Activated CD8-positive, alpha-beta T cell treated with anti-CD3 and anti-CD28 coated beads for 36 hours (primary cell): ENCODE measurements at places on chromosomes 4 and X. TPM values are rescaled to one million over a fixed set of nuclear protein-coding genes. Genes with fewer than 3 reads are reported as not detected.

The TEX13C gene
- not detected for total RNA-seq

- H3K4me3 ChIP-seq, result no peak overlapping the region
- peaks cover 2% of the 10 kb centered on the region for H3K36me3 ChIP-seq
- DNase-seq, result no peak
- H3K4me1 ChIP-seq, result peaks cover 16% of the 10 kb centered on the region
- H3K27ac ChIP-seq, result no peak overlapping the region
- no peaks in the 10 kb centered on the region for H3K27me3 ChIP-seq
These were observed 131.9 kb downstream of the REELD1 start for GRCh38 chr4:146346276-146346675.

GRCh38 chrX:19720236-19720635 lies 167.2 kb downstream of the SH3KBP1 start:
- no peak for DNase-seq
- no peaks in the 10 kb centered on the region for H3K27me3 ChIP-seq
- peaks cover 53% of the 10 kb centered on the region for H3K4me1 ChIP-seq

DNA sequence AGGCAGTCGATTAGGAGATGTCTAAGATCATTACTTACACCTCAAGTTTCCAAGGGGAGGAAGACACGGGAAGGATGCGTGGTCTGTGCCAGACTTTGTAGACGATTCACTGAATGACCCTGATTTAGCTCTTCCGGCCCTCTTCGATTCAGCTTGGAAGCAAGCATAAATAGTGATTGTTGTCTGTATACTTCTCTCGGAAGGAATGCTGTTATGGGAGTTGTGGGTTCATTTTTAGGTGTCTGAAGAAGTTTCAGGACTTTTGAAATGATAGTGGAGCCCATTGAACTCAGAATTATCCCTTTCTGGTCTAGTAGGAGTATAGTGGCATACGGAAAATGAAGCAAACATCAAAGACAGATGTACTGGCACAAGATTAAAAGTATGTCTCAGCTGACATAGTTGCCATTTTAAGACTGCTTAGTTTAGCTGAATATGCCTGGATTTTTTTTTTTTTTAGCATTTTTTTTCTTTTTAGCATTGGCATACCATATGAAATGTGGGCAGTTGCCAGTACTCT lies 1.0 kb upstream of the ANKRD17 start:
- peak overlapping the region; percentile 97 for H3K4me3 ChIP-seq
- peak overlapping the region; percentile 100 for H3K27ac ChIP-seq
- H3K36me3 ChIP-seq, result peaks cover 31% of the 10 kb centered on the region
- peaks cover 51% of the 10 kb centered on the region for H3K4me1 ChIP-seq
- DNase-seq, result peak; percentile 22
- H3K27me3 ChIP-seq, result no peaks in the 10 kb centered on the region

The FGF5 gene
- total RNA-seq, result not detected

The C4orf51 gene
- total RNA-seq, result not detected

GRCh38 chr4:56311299-56311975 lies 75.9 kb downstream of the AASDH start:
- H3K4me1 ChIP-seq, result no peaks in the 10 kb centered on the region
- DNase-seq, result no peak
- H3K4me3 ChIP-seq, result no peak overlapping the region
- no peak overlapping the region for H3K27ac ChIP-seq
- H3K27me3 ChIP-seq, result no peaks in the 10 kb centered on the region

DNA sequence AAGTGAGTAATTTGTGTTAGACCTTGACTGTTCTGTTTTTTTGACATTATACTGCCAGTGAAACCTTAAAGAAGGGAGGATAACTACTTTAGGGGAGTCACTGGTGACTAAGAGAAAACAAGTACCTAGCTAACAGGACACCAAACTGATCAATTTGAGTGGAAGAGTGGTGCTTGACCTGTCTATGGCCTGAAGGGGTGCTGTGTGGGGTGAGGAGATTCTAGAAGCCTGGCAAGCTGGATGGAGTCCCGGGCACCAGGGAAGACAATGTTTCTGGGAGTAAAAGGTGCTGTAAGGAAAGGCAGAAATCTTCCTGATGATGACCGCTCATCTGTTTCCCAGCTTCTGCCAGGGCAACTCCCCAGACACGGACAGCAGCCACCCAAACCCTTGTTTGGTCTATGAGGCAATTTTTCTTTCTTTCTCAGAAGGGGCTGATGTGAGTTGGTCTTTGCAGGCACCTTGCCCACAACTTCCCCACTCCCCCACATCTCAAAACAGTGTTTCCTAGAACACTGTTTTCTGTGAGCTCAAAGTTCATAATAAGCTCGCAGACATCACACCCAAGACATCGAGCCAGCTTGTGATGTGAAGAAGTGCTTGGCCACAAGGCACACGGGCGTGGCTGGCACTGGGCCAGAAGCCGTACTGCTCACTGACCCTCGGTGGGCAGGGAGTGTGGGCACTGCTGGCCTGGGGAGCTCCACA lies 4.6 kb downstream of the TXK start:
- H3K27me3 ChIP-seq, result no peaks in the 10 kb centered on the region
- peak overlapping the region; percentile 90 for H3K4me3 ChIP-seq
- peaks cover 47% of the 10 kb centered on the region for H3K36me3 ChIP-seq
- peaks cover 80% of the 10 kb centered on the region for H3K4me1 ChIP-seq

The BEX1 gene
- 0.38 TPM for total RNA-seq

GRCh38 chrX:119635799-119636198 lies 29.6 kb upstream of the NKRF start:
- no peak for DNase-seq
- no peak overlapping the region for H3K4me3 ChIP-seq
- no peaks in the 10 kb centered on the region for H3K27me3 ChIP-seq

- H3K4me3 ChIP-seq, result no peak within 1 kb of the TSS
- DNase-seq, result peak; percentile 32
- H3K27me3 ChIP-seq, result peaks cover 30% of the 10 kb centered on the region
- H3K4me1 ChIP-seq, result no peaks in the 10 kb centered on the region
These were observed at the start of gene GRIA2 for GRCh38 chr4:157220371-157220881. TSS of gene GRIA2 (plus strand) at chr4:157220728. CDS start at chr4:157221043, 315 bp downstream.

The ETDA gene
- total RNA-seq, result not detected

DNA sequence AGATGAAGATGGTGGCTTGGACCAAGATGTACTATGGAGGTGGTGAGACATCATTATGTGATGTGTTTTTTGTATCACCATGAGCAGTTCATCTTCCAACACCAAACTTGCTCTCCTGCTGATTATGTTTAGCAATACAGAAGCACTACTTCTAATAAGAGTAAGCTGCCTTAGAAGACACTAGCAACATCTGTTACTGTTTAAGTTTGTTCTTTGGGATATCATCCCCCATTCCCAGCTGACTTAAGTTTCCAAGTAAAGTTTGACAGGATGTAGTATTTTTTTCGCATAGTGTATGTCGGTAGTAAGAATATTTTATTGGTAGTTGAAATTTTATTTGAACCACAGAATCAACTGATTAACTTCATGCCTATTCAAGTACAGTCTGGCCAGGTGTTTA lies 123.5 kb upstream of the BMPR1B start:
- no peaks in the 10 kb centered on the region for H3K27me3 ChIP-seq
- H3K4me1 ChIP-seq, result no peaks in the 10 kb centered on the region
- H3K4me3 ChIP-seq, result no peak overlapping the region

DNA sequence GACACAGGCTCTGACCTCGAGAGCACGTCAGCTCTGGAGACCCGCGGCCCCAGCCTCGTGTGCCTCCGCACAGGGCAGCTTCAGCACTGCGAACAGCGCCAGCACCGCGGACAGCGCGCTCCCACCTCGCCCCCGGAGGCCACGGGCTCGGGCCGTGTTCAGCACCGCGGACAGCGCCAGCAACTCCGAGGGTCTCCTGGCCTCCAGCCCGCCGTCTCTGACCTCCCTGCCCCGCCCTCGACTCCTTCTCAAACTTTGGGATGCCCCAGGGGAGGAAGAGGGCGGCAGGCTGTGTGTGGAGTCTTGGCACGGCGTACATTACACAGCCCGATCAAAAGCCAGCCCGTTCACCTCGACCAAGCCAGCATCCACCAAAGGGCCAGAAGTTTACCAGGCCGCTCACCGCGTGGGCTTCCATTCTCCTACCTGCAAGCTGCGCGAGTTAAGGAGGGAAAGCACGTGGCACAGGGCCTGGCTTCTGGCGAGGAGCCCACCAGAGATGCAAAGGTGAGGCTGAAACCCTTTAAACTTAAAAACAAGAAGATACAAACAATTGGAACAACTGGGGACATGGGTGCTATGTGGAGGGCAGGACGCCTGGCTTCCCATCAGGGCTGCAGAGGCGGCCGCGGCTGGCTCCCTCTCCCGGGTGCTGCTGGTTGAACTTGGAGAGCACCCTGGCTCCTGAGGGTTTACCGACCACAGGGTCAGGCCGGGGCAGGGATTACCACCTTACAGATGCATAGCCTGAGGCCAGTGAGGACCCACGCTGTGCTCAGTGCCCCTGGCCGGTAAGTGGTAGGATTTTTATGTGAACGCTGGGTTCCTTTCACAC lies 4.5 kb upstream of the NKX1-1 start:
- no peaks in the 10 kb centered on the region for H3K36me3 ChIP-seq
- H3K27me3 ChIP-seq, result peaks cover 59% of the 10 kb centered on the region
- peak; percentile 72 for DNase-seq
- peaks cover 6% of the 10 kb centered on the region for H3K4me1 ChIP-seq
- H3K27ac ChIP-seq, result no peak overlapping the region

The ARAF gene
- total RNA-seq, result 60.9 TPM

The CT83 gene
- not detected for total RNA-seq

GRCh38 chr4:575281-576141 lies 584 bp downstream of the TMEM271 start:
- H3K27me3 ChIP-seq, result peaks cover 58% of the 10 kb centered on the region
- DNase-seq, result peak; percentile 21
- no peak overlapping the region for H3K4me3 ChIP-seq
- H3K4me1 ChIP-seq, result peaks cover 4% of the 10 kb centered on the region
- no peak overlapping the region for H3K27ac ChIP-seq

DNA sequence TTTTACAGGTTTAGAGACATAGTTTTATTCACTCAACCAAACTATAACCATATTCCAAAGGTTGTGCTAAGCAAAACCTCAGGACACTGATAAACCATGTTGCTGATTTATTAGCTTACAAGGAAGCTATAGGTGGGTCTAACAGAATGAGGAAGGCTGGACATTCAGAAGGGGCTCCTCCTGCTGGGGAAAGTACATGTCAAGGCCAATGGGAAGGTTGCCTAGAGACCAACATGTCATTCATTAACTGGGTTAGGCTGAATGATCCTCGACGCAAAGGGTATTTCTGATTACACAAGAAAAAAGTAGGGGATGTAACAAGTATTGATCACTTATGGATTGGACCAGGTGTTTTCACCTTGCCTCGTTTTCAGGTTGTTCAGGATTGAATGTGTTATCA lies 30.3 kb downstream of the SLC10A6 start:
- no peak overlapping the region for H3K27ac ChIP-seq
- no peaks in the 10 kb centered on the region for H3K4me1 ChIP-seq
- no peaks in the 10 kb centered on the region for H3K27me3 ChIP-seq
- H3K4me3 ChIP-seq, result no peak overlapping the region
- no peaks in the 10 kb centered on the region for H3K36me3 ChIP-seq
- no peak for DNase-seq

- DNase-seq, result no peak
- H3K27ac ChIP-seq, result no peak overlapping the region
- H3K27me3 ChIP-seq, result no peaks in the 10 kb centered on the region
- H3K4me1 ChIP-seq, result no peaks in the 10 kb centered on the region
These were observed 106.8 kb upstream of the MAGEA10 start for GRCh38 chrX:152245213-152245612.

DNA sequence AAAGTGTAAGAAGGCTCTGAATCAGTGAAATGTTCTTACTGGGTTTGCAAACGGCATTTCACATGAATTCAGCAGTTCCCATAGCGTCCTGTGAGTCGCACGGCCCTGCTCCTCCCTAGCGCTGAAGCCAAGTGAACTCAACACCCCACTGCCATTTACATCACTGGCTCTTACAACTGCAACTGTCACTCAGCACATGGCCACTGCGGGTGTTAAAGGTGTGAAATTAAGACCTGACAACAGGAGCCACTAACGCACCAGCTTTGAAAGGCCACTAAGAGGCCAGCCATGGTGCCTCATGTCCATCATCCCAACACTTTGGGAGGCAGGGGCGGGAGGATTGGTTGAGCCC lies 31.7 kb downstream of the RNF212 start:
- H3K27ac ChIP-seq, result no peak overlapping the region
- no peaks in the 10 kb centered on the region for H3K36me3 ChIP-seq
- no peak overlapping the region for H3K4me3 ChIP-seq

The PRSS12 gene
- total RNA-seq, result not detected

DNA sequence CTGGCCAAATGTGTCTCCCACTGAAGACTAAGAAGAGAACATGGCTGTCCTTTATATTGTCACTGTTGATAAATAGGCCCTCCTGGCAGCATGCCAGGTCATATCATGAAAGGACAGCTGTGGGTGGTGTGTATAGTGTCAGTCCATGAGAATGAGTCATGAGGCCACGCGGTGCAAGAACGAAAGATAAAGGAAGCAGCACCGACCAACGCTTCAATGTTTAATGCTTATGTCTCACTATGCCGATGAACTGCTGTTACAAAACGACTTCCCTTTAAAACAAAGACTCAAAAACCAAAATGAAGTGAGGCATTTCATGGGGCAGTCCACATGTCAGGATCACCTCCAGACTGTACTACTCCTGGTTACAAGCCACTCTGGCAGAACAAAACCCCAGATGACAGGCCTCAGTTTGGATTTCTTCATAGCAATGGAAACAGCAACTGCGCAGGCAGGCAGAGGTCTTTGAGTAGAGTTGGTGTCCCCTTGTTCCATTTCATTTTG lies 5.2 kb upstream of the TCEANC start:
- H3K27ac ChIP-seq, result peak overlapping the region; percentile 90
- no peaks in the 10 kb centered on the region for H3K36me3 ChIP-seq
- peak; percentile 91 for DNase-seq
- peaks cover 26% of the 10 kb centered on the region for H3K4me1 ChIP-seq

DNA sequence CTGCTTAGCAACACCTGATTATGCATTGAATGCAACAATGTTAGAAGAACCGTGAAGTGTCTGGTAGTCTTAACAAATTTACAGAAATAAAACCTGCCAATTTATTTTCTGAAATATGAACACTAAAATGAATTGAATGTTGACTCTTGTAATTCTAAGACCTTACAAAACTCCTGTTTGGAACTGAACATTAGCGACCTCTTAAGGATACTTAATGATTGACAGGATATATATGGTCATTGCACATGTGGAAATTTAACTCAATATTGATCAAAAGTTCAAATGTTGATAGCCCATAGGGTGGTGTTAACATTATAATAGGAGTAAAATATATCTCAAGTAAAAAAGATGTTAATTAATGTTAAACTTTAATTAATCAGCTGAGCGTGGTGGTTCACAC lies 79.1 kb downstream of the TECRL start:
- no peaks in the 10 kb centered on the region for H3K27me3 ChIP-seq
- H3K36me3 ChIP-seq, result no peaks in the 10 kb centered on the region
- no peaks in the 10 kb centered on the region for H3K4me1 ChIP-seq
- DNase-seq, result no peak
- H3K4me3 ChIP-seq, result no peak overlapping the region

GRCh38 chr4:71268166-71268565 lies 70.7 kb upstream of the SLC4A4 start:
- no peak overlapping the region for H3K4me3 ChIP-seq
- H3K4me1 ChIP-seq, result peaks cover 2% of the 10 kb centered on the region
- no peak for DNase-seq
- H3K27ac ChIP-seq, result no peak overlapping the region
- no peaks in the 10 kb centered on the region for H3K36me3 ChIP-seq

The PDHA2 gene
- not detected for total RNA-seq
